DMS153 (cell line): ENCODE measurements at places on chromosomes 5 and 9.

DNA sequence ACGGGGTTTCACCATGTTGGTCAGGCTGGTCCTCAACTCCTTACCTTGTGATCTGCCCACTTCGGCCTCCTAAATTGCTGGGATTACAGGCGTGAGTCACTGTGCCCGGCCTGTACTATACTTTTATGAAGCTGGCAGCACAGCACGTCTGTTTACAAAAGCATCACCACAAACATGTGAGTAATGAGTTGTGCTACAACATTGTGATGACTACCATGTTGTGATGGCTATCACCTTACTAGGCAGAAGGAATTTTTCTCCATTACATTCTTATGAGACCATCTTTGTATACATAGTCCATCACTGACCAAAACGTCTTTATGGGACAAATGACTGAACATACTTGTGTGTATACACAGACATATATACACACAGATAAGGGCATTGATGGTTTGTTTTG is 1019.0 kb downstream of the CDH18 start:
- DNase-seq: no peak

DNA sequence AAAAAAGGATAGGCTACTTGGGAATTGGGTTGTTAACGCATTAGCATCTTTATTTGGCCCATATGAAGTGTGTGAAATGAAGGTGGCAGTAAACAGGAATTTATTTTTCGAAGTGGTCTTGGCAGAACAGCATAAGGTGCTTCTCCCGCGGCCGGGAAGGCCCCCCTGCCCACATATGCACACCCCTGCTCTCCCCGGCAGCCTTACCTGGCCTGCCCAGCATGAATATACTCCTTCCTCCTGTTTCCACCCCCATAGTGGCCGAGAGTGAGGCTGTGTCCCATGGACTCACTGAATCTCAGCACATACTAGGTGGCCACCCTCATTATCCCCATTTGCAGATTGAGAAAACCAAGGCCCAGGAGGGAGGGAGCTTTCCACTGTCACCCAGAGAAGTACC is 54.0 kb upstream of the OLFM1 start:
- no peak for DNase-seq

- no peak for DNase-seq
Observed at GRCh38 chr5:140044041-140044440, 942 bp upstream of the NRG2 start.

GRCh38 chr5:20114526-20114925 is 126.5 kb upstream of the CDH18 start:
- DNase-seq: no peak

DNA sequence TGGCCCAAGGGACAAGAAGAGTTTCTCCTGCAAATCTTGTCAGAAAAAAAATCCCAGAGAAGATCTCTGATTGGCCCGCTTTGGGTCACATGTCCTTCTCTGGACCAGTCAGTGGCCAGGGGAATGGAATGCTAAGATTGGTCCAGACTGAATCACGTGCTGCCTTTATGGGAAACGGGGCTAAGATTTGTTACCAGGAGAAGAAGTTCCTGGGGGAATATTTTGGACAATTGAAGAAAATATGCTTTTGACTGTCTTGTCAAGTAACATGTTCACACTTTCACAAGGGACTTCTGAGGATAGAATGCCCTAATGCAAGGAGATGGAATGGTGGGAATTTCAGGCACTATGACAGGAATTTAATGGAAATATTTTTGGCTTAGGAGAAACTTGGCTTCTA is 74.1 kb upstream of the SH3PXD2B start:
- DNase-seq: no peak

DNA sequence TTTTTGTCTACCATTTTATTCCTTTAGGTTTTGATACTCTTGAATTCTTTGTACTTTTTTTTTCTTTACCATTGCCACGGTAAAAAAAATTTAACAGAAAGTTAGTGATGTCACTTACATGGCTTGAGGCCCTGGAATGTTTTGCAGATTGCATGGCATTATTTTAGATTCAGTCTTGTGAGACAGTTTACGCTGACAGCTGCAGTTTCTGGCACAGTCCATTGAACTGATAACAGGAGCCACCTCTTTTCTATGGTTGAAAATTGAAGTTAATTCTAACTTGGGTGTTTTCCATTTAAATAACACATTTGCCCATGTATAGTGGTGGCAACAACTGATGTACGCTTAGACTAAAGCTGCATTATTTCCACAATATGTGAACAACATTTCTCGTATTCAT is 1028.5 kb downstream of the CDH18 start:
- no peak for DNase-seq

GRCh38 chr5:136191304-136192014 is 1.5 kb downstream of the SMIM32 start:
- DNase-seq: no peak

DNA sequence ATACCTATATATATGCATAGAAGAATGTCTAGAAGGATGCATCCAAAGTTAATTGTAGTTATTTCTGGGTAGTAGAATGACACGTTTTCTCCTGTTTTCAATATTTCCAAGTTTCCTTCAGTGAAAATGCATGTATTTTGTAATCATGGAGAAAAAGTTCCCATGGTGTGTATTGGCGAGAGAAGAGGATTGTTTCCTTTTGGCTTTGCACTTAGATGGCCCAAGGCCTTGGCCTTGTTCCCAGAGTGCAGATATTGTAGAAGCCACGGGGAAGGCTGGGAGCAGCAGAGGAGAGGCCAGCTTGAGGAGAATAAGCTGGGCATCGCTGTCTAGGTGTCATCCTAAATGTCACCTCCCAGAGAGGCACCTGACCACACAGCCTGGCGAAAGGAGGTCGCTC is 44.0 kb downstream of the IRF1 start:
- no peak for DNase-seq
